Suprapubic skin (tissue), 4 donors: ENCODE measurements at places on chromosomes 7 and 10. TPM values are rescaled to one million over a fixed set of nuclear protein-coding genes. Genes with fewer than 3 reads are reported as not detected.

Gene FRMD4A
- 27.4 TPM for total RNA-seq

Gene SGCE
- 6.3 TPM for total RNA-seq

Gene METTL27
- 2.9 TPM for total RNA-seq

Gene SLC39A12
- total RNA-seq: not detected

Gene LBX1
- not detected for total RNA-seq

Gene FZD8
- 6.8 TPM for total RNA-seq

Gene NUTM2A
- total RNA-seq: 2.9 TPM

Gene LRRC17
- total RNA-seq: 4.5 TPM

Gene VWDE
- 0.51 TPM for total RNA-seq

Gene SLC29A4
- total RNA-seq: 7.3 TPM

Gene TDRD1
- 0.40 TPM for total RNA-seq

Gene GIMAP6
- total RNA-seq: 4.1 TPM

Gene TMEM130
- not detected for total RNA-seq

Gene AKR1E2
- total RNA-seq: 1.9 TPM

Gene INHBA
- 3.7 TPM for total RNA-seq

Gene XRCC2
- total RNA-seq: 0.91 TPM

Gene IGF2BP3
- not detected for total RNA-seq

Gene MRLN
- not detected for total RNA-seq

Gene KLF14
- not detected for total RNA-seq

Gene NPC1L1
- total RNA-seq: not detected

Gene AS3MT
- total RNA-seq: 3.3 TPM

Gene CFAP46
- not detected for total RNA-seq

Gene C10orf90
- 6.5 TPM for total RNA-seq

Gene ENTPD1
- total RNA-seq: 13.7 TPM

Gene EPHA1
- total RNA-seq: 60.9 TPM

Gene FAM237B
- not detected for total RNA-seq

Gene ZNF33A
- total RNA-seq: 24.5 TPM

Gene ITGB8
- total RNA-seq: 50.4 TPM
